Mesangial cell (primary cell): ENCODE measurements at places on chromosomes 3 and 15. TPM values are rescaled to one million over a fixed set of nuclear protein-coding genes. Genes with fewer than 3 reads are reported as not detected.

PLA2G4E gene
- total RNA-seq: not detected in 2 replicates

CDHR4 gene
- not detected in 2 replicates for total RNA-seq

TRIM69 gene
- 7.4 and 7.8 TPM in 2 replicates for total RNA-seq

STXBP5L gene
- under 0.01 TPM in 1 of 2 replicates, not detected in the other for total RNA-seq

BFSP2 gene
- not detected in 2 replicates for total RNA-seq

XIRP1 gene
- total RNA-seq: under 0.01 and 0.16 TPM in 2 replicates

FGF12 gene
- 0.38 and 0.98 TPM in 2 replicates for total RNA-seq

RARB gene
- 2.8 and 10.1 TPM in 2 replicates for total RNA-seq

SUCLG2 gene
- total RNA-seq: 32.8 and 34.5 TPM in 2 replicates

CLDN16 gene
- 0.16 and 1.3 TPM in 2 replicates for total RNA-seq

WDR93 gene
- 0.16 and 0.25 TPM in 2 replicates for total RNA-seq

PAQR9 gene
- 0.51 TPM in 1 of 2 replicates, not detected in the other for total RNA-seq

TWF2 gene
- total RNA-seq: 141 and 180 TPM in 2 replicates

SNTN gene
- not detected in 2 replicates for total RNA-seq

CEP97 gene
- total RNA-seq: 4.9 and 8.5 TPM in 2 replicates

ECE2 gene
- not detected in 2 replicates for total RNA-seq

UQCRC1 gene
- 349 and 382 TPM in 2 replicates for total RNA-seq

GRM2 gene
- 0.16 TPM in 1 of 2 replicates, not detected in the other for total RNA-seq

REC114 gene
- total RNA-seq: not detected in 2 replicates

TRPC1 gene
- 9.6 and 20.7 TPM in 2 replicates for total RNA-seq

EEF1AKMT4 gene
- total RNA-seq: 6.2 and 7.2 TPM in 2 replicates

CCDC13 gene
- 0.25 and 0.33 TPM in 2 replicates for total RNA-seq

DCBLD2 gene
- 566 and 596 TPM in 2 replicates for total RNA-seq

RPP14 gene
- total RNA-seq: 8.1 and 8.3 TPM in 2 replicates

CORO2B gene
- total RNA-seq: 4.7 and 8.5 TPM in 2 replicates

GOLGA6L7 gene
- total RNA-seq: not detected in 2 replicates

LDHAL6B gene
- total RNA-seq: not detected in 2 replicates

ZNF445 gene
- total RNA-seq: 3.6 and 7.5 TPM in 2 replicates

ZBBX gene
- total RNA-seq: 0.25 TPM in 1 of 2 replicates, not detected in the other

HMG20A gene
- 17.3 and 29.9 TPM in 2 replicates for total RNA-seq

C2CD4A gene
- 0.25 TPM in 1 of 2 replicates, not detected in the other for total RNA-seq

CTNNB1 gene
- total RNA-seq: 445 and 479 TPM in 2 replicates

TMEM158 gene
- 5.2 and 20.9 TPM in 2 replicates for total RNA-seq

TRIM42 gene
- not detected in 2 replicates for total RNA-seq

A4GNT gene
- not detected in 2 replicates for total RNA-seq

SAMD7 gene
- total RNA-seq: not detected in 2 replicates

ZNF609 gene
- total RNA-seq: 13.5 and 14.7 TPM in 2 replicates

CATSPER2 gene
- total RNA-seq: 0.25 and 0.33 TPM in 2 replicates

IMPG2 gene
- 0.13 and 0.16 TPM in 2 replicates for total RNA-seq

SACM1L gene
- total RNA-seq: 10.1 and 10.6 TPM in 2 replicates

LRRIQ4 gene
- total RNA-seq: not detected in 2 replicates

TGM5 gene
- not detected in 2 replicates for total RNA-seq

CHST13 gene
- total RNA-seq: 0.16 and 0.63 TPM in 2 replicates

LAMB2 gene
- total RNA-seq: 209 and 412 TPM in 2 replicates

P2RY13 gene
- total RNA-seq: not detected in 2 replicates

ATP10A gene
- total RNA-seq: 28.5 and 44.1 TPM in 2 replicates

LRRFIP2 gene
- total RNA-seq: 26.5 and 38.0 TPM in 2 replicates

ARGFX gene
- not detected in 2 replicates for total RNA-seq

LMAN1L gene
- total RNA-seq: not detected in 2 replicates

GOLGA6L4 gene
- 0.25 and 0.49 TPM in 2 replicates for total RNA-seq

ST3GAL6 gene
- total RNA-seq: 3.6 and 4.1 TPM in 2 replicates

TMEM207 gene
- not detected in 2 replicates for total RNA-seq

PCSK6 gene
- 0.13 and 0.81 TPM in 2 replicates for total RNA-seq

RUVBL1 gene
- 36.9 and 79.0 TPM in 2 replicates for total RNA-seq

STRIT1 gene
- not detected in 2 replicates for total RNA-seq

SEMA5B gene
- total RNA-seq: not detected in 2 replicates

THRB gene
- 3.6 and 13.4 TPM in 2 replicates for total RNA-seq

FBXW12 gene
- total RNA-seq: 0.25 TPM in 1 of 2 replicates, not detected in the other

ANKUB1 gene
- not detected in 2 replicates for total RNA-seq

MKRN3 gene
- not detected in 2 replicates for total RNA-seq
